ENCODE measurements at places on chromosomes 12 and 14. TPM values are rescaled to one million over a fixed set of nuclear protein-coding genes. Genes with fewer than 3 reads are reported as not detected.

DNA sequence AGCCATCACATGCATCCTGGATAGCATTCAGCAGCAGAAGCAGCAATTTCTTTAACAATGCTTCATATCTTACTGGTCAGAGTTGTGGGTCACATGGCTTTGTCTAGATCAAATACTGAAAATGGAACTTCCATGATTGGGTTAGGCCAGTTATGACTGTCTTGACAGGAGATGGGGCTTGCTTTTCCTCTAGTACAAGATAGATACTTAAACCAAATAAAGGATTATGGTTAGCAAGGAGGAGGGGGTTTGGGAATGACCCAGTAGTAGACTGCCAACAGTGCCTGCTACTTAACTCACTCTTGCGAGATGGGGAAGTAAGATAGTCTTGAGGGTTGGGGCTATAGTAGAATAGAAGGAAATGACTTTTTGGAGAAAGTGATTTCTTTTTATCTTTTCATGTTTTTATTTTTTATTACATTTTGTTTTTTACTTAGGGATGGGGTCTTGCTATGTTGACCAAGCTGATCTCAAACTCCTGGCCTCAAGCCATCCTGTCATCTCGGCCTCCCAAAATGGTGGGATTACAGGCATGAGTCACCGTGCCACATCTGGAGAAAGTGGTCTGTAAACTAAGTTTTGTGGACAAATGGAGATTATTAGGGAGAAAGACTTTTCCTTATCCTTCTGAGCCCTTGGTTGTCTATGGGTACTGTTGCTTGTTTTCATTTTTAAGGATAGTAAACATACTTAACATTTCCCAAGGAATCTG, 37.6 kb downstream of the WNK1 start:
- no peaks in the 10 kb centered on the region for H3K27me3 ChIP-seq
- no peaks in the 10 kb centered on the region for H3K36me3 ChIP-seq
- H3K27ac ChIP-seq: no peak overlapping the region
- no peak overlapping the region for H3K4me3 ChIP-seq

DNA sequence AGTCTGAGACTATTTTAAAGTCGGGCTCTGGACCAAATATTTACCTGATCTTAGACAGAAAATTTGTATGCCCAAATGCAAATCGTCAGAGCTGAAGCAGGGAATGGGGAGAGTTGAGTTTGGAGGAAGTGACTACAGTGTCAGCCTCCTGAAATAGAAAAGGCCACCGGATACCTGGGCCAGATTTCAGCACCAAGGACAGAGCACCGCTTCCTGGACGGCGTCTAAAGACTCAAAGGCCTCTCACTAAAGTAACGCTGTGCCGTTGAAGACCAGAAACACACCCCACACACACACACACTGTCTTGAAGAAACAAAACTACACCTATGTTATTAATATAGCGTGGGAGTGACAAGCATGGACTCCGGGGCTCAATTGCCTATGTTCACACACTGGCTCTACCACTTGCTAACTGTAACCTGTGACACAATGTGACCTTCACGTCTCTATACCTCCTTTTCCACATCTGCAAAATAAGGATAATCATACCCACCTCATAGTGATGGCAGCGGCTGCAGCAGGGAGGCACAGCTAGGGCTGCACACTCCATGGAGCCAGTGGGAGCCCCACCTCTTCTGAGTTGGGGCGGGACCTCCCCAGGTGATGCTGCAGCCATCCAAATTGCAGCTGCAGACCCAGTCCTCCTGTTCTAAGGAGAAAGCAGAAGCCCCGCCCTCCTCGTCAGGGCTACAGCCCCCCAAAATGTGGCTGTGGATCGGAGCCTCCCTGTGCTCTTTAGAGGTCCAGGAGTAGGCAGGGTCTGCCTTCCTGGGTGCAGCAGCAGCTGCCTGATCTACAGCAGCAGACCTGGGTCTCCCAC, 35.6 kb downstream of the KRT76 start:
- peak; percentile 69 for DNase-seq
- no peak overlapping the region for H3K4me3 ChIP-seq
- no peaks in the 10 kb centered on the region for H3K4me1 ChIP-seq
- H3K27ac ChIP-seq: no peak overlapping the region

The MYO1H gene
- total RNA-seq: not detected

- no peaks in the 10 kb centered on the region for H3K36me3 ChIP-seq
- no peaks in the 10 kb centered on the region for H3K4me1 ChIP-seq
- H3K27ac ChIP-seq: no peak overlapping the region
- no peak overlapping the region for H3K4me3 ChIP-seq
- DNase-seq: no peak
- no peaks in the 10 kb centered on the region for H3K27me3 ChIP-seq
These were observed 30.8 kb downstream of the CACNA1C start for GRCh38 chr12:2083561-2083960.

DNA sequence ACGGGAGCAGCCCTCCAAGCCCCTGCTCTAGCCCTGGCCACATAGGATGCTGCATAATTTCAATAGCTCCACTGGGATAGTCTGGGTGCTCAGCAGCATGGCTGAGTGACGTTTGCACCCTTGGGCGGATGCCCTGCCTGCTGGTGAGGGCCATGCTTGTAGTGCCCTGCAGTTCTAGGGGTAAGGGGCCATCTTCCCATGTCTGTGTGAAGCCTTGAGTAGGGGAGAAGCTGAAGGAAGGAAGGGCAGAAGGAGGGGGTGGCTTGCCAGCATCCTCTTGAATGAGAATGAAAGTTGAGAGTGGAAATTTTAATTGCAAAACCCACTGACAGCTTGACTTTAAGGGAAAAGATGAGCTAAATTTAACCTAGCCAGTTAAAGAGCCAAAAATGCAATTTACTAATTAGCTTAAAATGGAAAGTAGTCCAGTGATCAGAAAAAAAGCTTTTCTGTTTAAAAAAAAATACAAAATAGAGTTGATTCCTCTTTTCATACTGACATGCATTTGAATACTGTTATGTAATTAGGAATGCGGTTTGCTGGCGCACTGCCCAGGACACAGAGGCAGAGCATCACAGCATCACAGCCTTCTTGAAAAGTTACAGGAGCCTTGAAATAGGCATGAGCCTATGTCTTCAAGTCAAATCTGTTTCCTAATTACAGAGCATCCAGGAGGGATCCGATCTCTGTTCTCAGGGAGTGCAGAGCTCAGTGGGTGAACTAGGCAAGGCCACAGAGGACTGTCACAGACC, 18.5 kb upstream of the EML1 start:
- no peak overlapping the region for H3K4me3 ChIP-seq
- H3K27ac ChIP-seq: peak overlapping the region; percentile 40
- H3K36me3 ChIP-seq: no peaks in the 10 kb centered on the region

DNA sequence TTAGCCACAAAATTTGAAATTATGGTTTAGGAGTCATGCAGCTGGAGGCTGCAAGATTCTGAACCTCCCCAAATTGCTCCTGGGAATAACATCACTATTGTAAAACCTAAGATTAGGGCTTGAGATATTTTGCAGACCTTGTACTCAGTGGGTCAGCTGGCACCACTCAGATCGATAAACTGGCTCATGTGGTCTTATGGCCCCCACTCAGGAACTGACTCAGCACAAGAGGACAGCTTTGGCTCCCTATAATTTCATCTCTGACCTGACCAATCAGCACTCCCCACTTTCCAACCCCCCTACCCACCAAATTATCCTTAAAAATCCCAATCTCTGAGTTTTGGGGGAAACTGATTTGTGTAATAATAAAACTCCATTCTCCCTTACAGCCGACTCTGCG, 161.6 kb downstream of the BRMS1L start:
- H3K4me1 ChIP-seq: no peaks in the 10 kb centered on the region
- H3K4me3 ChIP-seq: no peak overlapping the region
- DNase-seq: no peak
- H3K27me3 ChIP-seq: no peaks in the 10 kb centered on the region
- no peak overlapping the region for H3K27ac ChIP-seq
- H3K36me3 ChIP-seq: no peaks in the 10 kb centered on the region

DNA sequence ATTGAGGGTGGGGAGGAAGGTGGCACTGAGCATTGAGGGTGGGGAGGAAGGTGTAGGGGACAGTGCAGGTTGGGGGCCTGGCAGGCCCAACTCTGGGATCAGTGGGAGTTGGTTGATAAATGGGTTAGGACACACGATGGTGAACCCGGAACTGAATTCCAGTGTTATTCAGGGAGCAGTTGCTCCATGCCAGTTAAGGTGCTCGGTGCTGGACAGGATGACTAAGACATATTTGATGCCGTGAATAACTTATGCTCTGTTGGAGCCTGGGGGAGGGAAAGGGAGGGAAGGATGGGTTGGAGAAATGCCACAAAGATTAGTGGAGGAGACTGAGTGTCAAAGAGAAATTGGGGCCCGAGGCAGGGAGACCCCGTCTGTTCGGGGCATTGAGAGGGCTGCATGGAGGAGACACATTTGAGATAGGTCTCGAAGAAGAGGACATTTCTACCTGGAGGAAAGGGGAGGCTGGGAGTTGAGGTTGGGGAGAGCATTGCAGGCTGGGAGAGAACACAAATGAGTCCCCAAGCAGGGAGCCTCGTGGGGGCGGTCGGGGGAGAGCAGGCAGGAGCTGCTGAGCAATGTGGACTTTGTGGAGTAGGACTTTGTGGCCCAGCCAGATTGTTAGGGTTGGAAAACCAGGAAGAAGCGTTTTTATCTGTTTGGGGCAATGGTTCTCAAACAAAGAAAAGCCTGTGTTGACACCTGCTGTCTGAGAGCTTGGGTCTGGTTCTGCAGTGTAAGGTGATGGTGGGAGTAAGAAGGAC, 65.3 kb downstream of the IQSEC3 start:
- no peak overlapping the region for H3K4me3 ChIP-seq
- no peak for DNase-seq
- no peak overlapping the region for H3K27ac ChIP-seq
- H3K4me1 ChIP-seq: no peaks in the 10 kb centered on the region

GRCh38 chr12:55743406-55744339, 751 bp downstream of the GDF11 start:
- peak overlapping the region; percentile 44 for H3K27ac ChIP-seq
- no peaks in the 10 kb centered on the region for H3K36me3 ChIP-seq
- DNase-seq: no peak
- H3K4me1 ChIP-seq: no peaks in the 10 kb centered on the region
- peak overlapping the region; percentile 57 for H3K4me3 ChIP-seq

- no peak for DNase-seq
- H3K4me1 ChIP-seq: peaks cover 3% of the 10 kb centered on the region
- H3K36me3 ChIP-seq: no peaks in the 10 kb centered on the region
- no peak overlapping the region for H3K27ac ChIP-seq
- H3K4me3 ChIP-seq: no peak overlapping the region
These were observed 29.8 kb downstream of the ITPK1 start for GRCh38 chr14:93085911-93086310.

GRCh38 chr14:37843954-37844607, 248.7 kb downstream of the TTC6 start:
- no peak overlapping the region for H3K27ac ChIP-seq
- DNase-seq: no peak
- H3K4me3 ChIP-seq: no peak overlapping the region
- no peaks in the 10 kb centered on the region for H3K27me3 ChIP-seq

DNA sequence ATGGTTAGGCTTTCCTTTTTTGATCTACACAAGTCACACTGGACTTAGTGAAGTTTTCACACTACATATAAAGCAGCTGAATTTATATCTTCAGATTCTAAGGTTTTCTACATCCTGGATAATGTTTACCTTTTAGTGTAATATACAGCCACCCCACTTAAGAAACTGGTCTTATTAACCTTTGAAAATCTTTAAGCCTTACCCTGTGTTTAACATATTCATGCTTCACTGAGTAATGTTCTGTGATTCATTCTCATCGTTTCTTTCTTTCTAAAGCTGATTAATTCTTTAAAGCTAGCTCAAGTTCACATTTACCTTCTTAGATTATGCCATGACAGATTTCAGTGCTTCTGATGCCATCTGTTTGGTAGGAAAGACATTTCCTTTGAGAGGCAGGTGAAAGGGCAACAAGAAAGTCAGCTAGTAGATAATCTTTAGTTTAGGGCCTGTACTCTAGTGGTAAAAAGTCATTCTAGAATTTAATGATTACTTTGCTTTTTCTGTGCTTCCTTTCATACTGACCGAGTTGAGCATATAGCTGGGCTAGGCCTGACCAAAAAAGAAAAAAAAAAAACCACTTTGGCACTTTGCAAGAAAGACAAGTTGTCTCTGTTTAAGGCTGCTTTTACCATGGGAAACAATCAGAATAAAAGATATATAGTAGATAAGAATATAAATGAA, 690.9 kb upstream of the FBXO33 start:
- DNase-seq: no peak
- no peaks in the 10 kb centered on the region for H3K4me1 ChIP-seq
- no peaks in the 10 kb centered on the region for H3K36me3 ChIP-seq
- peak overlapping the region; percentile 6 for H3K27ac ChIP-seq

- H3K27ac ChIP-seq: peak overlapping the region; percentile 9
- no peaks in the 10 kb centered on the region for H3K36me3 ChIP-seq
- no peaks in the 10 kb centered on the region for H3K4me1 ChIP-seq
- no peaks in the 10 kb centered on the region for H3K27me3 ChIP-seq
- no peak for DNase-seq
These were observed 99.9 kb downstream of the NINJ2 start for GRCh38 chr12:563250-563781.

The TPH2 gene
- total RNA-seq: not detected

DNA sequence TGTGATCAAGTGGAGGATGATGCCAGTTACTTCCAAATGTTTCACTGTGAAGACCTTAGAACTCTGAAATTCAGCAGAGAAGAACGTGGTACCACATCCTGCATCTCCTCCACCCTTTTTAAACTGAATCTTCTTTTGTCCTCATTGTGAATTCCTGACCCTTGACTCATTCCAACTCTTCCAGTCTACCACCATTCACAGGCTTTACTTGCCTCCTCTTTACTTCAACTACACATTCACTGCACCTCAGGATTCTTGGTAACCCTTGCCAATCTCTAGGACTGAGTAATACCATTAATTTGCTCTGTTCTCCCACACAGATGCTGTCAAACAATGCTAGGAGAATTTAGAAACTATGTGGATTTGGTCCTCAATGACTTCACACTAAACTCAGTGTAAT, 37.3 kb downstream of the PPP1R12A start:
- no peaks in the 10 kb centered on the region for H3K36me3 ChIP-seq
- H3K4me3 ChIP-seq: no peak overlapping the region
- H3K4me1 ChIP-seq: no peaks in the 10 kb centered on the region
- no peak overlapping the region for H3K27ac ChIP-seq
- no peaks in the 10 kb centered on the region for H3K27me3 ChIP-seq
- no peak for DNase-seq

The LALBA gene
- total RNA-seq: not detected

GRCh38 chr12:107894589-107894988, 120.1 kb downstream of the ASCL4 start:
- H3K27me3 ChIP-seq: no peaks in the 10 kb centered on the region
- no peak overlapping the region for H3K4me3 ChIP-seq
- no peaks in the 10 kb centered on the region for H3K36me3 ChIP-seq
- no peak overlapping the region for H3K27ac ChIP-seq
- H3K4me1 ChIP-seq: no peaks in the 10 kb centered on the region

DNA sequence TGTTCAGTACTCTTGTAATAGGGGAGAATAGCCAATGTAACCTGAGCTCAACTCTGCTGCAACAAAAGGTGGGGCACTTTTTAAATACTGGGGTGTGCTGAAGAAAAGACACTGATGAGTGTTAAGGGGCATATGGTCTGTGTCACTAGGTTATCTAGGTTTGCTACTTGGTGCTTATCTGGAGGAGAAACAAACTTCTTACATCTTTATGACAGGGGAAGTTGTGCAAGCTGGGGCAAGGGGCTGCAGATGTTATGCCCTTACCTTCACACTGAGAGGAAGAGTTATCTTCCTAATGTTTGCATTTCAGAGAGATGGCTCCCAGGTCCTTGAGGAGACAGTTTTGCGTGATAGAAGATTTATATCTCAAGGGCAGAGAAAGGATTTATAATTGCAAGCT, 90.9 kb upstream of the PKP2 start:
- H3K27me3 ChIP-seq: no peaks in the 10 kb centered on the region
- H3K4me1 ChIP-seq: no peaks in the 10 kb centered on the region
- DNase-seq: no peak
- no peak overlapping the region for H3K27ac ChIP-seq

Measured in colonic mucosa (tissue), 4 donors.